ENCODE measurements at places on chromosomes 1 and 21.

- no peak for DNase-seq
Measured at GRCh38 chr1:241513378-241513777, 6.2 kb downstream of the FH start.

GRCh38 chr1:226604560-226605317 lies 56.2 kb downstream of the STUM start:
- DNase-seq: no peak

DNA sequence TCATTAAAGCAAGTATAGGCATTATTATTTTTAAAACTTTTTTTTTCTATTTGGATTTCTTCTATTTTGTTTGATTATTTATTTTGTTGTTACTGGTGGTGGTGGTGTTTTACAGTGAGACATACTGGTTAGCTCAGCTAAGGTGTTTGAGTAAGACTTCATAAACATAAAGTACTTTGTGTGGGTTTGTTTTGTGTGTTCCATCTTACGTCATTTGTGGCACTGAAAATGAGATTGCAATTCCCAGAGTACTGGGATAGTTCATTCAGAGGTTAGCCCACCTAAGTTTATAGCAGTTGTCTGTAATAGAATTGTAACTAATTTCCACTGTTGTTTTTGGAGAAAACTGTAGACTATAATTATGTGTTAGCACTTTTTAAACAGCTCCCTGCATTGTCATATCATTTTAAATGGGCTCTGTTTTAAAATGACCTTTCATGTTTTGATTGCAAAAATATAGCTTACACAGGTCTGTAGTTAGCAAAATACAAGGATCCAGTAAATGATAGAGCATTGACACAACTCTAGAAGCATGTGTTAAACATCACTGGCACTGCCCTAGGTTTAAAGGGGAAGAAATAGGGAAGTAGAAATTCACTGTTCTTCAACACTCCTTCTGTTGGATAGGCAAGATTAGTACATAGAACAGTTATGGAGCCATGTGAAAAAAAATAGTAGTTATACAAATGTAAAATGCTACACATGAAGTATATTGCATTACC lies 171.7 kb downstream of the NFIA start:
- no peak for DNase-seq

DNA sequence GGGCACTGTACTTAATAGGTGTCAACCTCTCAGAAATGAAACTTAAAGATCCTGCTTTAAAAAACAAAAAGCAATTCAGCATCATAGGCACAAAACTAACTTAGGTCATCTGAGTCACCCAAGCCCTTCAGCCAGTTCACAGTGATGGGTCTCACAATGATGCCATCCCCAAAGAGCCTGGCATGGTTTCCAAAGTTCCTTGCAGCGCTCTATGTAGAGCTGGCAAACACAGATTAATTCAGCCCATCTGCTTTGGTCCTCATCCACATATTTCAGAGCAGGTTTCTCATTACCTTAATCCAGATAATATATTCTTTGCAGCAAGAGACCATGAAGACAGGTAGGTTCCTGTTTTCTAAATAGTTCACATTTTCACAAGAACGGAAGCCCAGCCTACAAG lies 14.6 kb upstream of the PLA2G2C start:
- DNase-seq: no peak

DNA sequence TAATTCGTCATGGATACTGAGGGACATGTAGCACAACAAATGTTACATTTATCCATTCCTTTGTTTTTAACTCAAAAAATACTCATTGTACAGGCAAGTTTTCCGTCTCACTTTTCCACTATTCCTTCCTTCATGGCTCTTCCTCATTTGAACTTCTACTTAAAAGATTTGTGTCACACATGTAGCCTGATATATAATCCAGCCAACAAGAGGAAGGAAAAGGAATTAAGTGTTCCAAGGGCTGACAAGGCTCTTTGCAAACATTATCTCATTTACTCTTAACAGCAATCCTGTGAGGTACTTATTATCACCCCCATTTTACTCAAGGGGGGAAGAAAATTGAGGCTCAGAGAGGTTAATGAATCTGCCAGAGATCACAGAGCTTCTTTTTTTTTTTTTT lies 22.9 kb downstream of the CD244 start:
- no peak for DNase-seq

DNA sequence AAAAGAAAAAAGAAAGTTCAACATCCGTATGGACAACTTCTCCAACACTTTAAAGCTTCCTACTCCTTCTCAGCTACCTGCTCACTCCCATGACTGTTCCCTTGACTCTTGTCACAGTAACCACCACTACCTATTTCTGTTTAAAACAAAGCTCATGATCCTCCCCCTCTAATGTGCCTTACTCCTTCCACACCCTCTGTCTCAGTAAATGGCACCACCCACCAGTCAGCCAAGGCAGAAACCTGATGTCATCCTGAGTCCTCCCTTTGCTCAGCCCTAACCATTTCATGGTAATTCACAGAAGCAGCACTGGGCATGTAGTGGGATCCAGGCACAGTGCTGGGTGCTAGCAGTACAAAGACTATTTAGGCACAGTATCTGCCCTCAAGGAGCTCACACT lies 63.0 kb upstream of the PPM1J start:
- DNase-seq: no peak

GRCh38 chr1:39695016-39695415 lies 3.8 kb upstream of the HPCAL4 start:
- DNase-seq: no peak

DNA sequence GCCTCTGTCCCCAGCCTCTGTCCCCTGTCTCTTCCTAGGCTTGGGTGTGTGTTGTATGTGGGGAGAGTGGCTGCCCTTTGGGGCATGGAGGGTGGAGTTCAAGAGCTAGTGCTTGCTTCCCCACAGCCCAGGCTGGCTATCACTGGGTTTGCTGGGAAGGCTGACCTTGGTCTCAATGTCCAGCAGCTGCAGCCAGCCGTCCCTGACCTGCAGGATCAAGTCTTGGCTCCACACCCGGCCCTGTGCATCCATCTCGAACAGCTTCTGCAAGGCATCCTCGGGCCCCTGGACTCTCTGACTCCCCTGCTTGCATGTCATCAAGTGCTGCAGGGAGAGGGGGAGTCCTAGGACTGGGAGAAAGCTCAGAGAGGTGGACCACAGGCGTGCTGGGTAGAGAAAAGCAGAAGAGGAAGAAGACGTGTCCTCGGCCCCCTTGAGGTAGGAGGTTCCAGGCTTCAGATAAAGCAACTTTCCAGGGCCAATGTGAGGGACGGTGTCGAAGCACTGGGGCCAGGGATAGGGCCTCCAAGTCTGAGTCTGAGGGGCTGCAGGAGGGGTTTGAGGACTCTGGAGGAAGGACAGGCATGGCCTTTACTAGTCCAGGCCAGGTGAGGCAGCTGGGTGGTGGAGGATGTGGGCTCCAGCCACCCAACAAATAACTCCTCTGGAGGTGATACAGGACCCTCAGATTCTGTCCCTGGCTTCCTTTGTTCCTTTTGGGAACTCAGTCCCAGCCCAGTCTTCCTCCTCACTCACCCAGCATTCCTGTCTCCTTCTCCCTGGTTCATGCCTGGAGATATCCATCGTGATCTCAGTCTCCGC lies 4.0 kb downstream of the EPS8L3 start:
- no peak for DNase-seq

DNA sequence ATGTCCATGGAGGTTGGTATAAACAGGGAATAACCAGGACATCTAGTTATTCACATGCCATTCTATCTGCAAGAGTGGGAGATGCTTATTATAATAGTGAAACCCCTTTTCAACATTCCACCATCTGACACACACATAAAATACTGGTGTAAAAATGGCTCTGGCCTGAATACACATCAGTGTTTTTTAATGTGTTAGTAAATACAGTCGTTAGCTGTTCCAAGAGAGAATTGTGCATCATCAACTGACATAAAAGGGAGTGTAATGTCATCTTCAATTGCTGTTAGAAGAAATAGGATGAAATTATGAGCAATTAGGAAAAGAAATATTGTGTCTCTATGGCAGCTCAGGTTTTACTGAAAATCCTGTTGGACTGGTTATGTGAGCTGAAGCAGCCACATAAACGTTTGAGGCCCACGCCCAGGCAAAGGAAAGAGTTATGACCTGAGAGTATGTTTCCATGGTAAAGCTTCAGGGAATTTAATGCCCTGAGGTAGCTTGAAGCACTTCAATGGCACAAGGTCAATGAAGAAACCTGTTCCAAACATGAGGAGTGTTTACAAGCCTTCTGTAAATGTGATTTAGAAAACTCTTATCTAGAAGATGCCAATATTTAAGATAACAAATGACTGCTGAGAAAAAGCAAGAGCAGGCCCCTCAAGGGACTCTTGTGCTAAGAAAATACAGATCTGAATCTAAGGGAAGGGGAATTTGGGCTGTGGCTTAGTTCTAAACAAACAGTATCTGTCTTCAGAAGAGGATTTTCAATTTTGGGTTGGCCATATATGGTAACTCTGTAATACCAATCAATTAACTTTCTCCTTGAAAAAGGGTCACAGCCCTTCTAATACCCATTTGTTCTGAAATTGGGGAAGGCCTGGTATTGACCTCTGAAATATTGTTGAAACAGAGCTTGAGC lies 384.3 kb downstream of the SEC16B start:
- no peak for DNase-seq

GRCh38 chr1:46102769-46103476 lies 29.5 kb downstream of the PIK3R3 start:
- no peak for DNase-seq

- no peak for DNase-seq
Measured at GRCh38 chr1:194280463-194280862, 1094.0 kb upstream of the B3GALT2 start.

DNA sequence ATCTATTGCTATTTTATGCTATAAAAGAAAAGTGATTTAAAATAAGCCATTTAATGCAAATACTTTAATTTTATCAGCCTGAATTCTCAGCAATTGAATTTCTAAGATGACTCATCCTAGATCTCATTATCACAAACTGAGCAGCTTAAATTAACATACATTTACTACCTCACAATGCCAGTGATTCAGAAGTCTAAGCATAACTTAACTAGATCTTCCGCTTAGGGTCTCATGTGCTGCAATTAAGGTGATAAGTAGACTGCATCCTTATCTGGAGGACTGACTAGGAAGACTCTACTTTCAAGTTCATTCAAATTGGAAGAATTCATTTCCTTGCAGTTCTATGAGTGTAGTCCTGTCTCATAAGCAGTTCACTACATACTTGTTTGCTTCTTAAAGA lies 286.6 kb downstream of the COL11A1 start:
- DNase-seq: no peak

GRCh38 chr1:171160639-171161354 lies 24.3 kb upstream of the FMO2 start:
- DNase-seq: no peak

DNA sequence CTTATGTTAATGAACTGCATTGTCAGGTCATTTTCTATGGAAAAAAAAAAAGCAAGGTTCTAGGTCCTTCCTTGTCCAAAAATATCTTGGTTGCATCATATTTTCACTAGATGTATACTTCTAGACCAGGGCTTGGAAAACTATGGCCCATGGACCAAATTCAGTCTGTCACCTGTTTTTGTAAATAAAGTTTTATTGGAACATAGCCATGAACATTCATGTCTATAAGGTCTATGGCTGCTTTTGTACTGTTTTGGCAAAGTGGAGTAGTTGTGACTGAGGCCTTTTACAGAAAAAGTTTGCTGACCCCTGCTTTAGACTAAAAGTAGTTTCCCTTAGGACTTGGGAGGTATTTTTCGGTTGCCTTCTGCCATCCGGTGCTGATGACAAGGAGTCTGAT lies 19.2 kb upstream of the PLA2G2E start:
- DNase-seq: no peak
